ENCODE measurements at places on chromosomes 7 and 10. TPM values are rescaled to one million over a fixed set of nuclear protein-coding genes. Genes with fewer than 3 reads are reported as not detected.

GRCh38 chr10:99860466-99860865 is 78.0 kb downstream of the ABCC2 start:
- no peak for DNase-seq

GRCh38 chr10:132582137-132582536 is 44.5 kb downstream of the INPP5A start:
- DNase-seq: no peak

DNA sequence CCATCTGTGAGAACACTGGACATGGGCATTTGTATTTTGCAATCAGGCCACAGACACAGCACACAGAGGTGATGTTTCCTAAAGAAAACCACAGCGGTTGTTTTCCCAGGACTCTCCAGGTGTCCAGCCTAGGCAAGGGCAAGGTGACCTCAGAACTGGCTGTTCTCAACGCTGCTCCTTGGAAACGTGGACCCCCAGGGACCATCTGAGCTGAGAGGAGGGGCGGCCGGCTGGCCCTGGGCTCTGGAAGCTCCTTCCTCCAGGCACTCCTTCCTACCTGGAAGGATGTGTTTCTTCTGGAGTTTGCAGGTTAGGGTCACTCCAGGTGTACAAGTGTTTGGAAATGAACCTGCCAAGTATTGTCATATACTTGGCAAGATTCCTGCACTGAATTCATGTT is 103.1 kb downstream of the ADARB2 start:
- no peak for DNase-seq

DNA sequence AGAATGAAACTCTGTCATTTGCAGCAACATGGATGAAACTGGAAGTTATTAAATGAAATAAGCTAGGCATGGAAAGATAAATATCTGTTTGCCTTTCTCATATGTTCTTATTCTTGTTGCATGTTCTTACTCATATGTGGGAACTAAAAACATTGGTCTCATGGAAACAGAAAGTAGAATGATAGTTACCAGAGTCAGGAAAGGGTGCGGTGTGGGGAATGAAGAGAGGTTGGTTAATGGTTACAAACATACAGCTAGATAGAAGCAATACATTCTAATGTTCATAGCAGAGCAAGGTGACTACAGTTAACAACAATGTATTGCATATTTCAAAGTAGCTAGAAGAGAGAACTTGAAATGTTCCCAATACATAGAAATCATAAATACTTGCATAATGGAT is 105.1 kb downstream of the FAM107B start:
- no peak for DNase-seq

SLC29A3 gene
- total RNA-seq: 2.0 TPM

Measured in activated naive CD4-positive, alpha-beta T cell treated with anti-CD3 and anti-CD28 coated beads, Interleukin-2, amount 50 U/mL, for 72 hours (primary cell).